Midbrain (tissue), 1 donor: ENCODE measurements at places on chromosomes 2 and 18.

DNA sequence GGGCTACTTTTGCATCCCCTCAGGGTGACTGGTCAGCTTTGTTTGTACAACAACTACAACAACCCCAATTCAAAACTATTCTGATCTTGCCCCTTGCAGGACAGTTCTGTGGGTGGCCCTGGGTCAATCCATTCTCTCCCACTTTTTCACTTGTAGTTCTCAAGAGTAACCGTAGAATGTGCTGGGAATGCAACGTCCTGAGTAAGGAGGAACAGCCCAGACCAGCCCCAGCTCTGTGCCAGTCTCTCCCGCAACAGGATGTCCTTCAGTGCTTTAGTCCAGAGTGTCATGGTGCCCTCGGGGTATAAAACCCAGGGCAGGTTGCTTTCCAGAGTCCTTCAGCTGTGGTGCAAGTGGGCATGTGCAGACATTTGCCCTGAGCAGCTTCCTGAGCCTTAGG is 22.1 kb upstream of the TEX51 start:
- no peak for DNase-seq

DNA sequence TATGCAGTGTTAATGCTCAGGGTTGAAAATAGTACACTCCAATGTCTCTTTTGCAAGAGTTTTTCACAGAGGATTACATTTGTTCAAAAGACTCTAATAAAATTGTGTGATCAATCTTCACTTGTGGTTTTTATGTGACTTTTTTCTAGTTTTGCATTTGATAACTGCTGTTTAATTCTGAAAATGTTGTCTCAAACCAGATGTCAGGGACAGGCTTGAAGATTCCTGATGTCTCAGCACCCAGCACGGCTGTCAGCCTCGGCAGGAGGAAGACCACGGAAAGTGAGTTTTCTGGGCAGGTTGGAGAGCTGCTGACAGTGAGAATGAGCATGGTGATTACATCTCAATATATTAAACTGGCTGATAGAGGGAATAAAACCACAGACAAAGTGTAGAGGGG is 9.1 kb downstream of the SOX11 start:
- DNase-seq = no peak

- DNase-seq = no peak
Observed at GRCh38 chr2:233794128-233794658, 16.1 kb downstream of the MROH2A start.

DNA sequence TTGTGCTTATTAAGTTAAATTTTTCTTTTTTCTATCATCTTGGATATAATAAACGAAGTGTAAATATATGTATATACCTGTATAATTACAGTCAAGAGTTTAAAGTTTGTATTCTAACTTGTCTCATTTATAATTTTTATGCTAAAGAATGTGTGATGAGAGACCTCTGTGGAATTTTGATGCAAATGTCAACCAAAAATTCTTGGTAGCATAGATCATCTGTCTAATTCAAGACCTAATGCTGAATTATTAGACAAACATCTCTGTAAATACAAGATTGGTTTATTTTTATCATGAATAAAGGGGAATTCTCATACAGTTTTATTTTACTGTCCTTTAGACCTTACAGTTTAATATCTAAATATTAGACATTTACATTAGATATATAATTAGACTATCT is 149.2 kb upstream of the VWC2L start:
- DNase-seq = no peak

GRCh38 chr2:232876161-232876977 is 6.3 kb downstream of the SNORC start:
- peak; percentile 62 for DNase-seq

DNA sequence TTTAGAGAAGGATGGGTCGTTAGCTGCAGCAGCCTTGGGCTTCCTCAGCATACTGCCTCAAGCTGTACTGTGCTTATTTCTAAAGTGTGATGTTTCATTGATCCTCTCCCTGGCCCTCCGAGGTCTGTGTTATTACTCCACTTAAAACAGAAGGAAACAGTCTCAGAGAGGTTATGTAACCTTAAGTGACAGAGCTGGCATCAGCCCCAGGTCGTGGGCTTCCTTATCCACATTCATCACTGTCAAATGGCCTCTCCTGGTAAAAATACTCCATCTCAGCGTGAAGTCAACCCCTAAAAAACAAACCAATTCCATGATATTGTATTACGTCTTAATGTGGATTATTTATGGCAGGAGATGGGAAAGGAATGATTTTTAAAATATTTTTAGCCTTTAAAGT is 153.3 kb upstream of the NOSTRIN start:
- no peak for DNase-seq

GRCh38 chr2:144510294-144510991 is 9.5 kb downstream of the ZEB2 start:
- DNase-seq = no peak

DNA sequence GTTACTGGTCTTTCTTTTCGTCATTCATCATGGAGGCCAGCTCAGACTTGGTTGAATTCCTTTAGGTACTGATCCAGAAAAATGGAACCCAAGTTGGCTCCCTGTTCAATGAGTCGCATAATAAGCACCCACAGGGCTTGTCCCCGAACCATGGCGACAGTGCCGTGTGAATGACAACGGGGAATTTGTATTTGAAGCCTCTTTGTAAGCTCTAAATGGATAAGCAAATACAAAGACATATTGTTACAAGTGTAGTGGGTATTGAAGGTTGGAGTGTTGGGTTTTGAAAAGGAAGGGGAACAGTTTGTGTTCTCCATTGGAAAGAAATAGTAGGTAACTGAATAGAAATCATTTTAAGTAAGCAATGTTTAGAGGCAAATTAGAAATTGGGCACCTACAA is 288.9 kb downstream of the SLC4A3 start:
- peak; percentile 11 for DNase-seq

GRCh38 chr2:232386490-232386739 is 7.9 kb downstream of the ALPP start:
- no peak for DNase-seq

GRCh38 chr2:231189571-231190495 is 8.6 kb upstream of the ARMC9 start:
- DNase-seq = no peak

- DNase-seq = no peak
Observed at GRCh38 chr2:54279385-54279784, 23.4 kb upstream of the TSPYL6 start.

GRCh38 chr2:174957050-174957449 is 48.1 kb downstream of the CHN1 start:
- no peak for DNase-seq

- no peak for DNase-seq
Observed at GRCh38 chr2:11762799-11763461, 16.5 kb downstream of the LPIN1 start.

GRCh38 chr2:8653485-8653884 is 28.4 kb upstream of the ID2 start:
- peak; percentile 36 for DNase-seq
